Endothelial cell of umbilical vein (primary cell): ENCODE measurements at places on chromosomes 12 and 14. TPM values are rescaled to one million over a fixed set of nuclear protein-coding genes. Genes with fewer than 3 reads are reported as not detected.
A peak's percentile ranks its signal among the peaks of the same experiment; 100 is the strongest.

The ZNF605 gene
- total RNA-seq: 11.0 and 11.3 TPM in 2 replicates

The SYNE2 gene
- 42.7 and 53.7 TPM in 2 replicates for total RNA-seq

The MAP1LC3B2 gene
- total RNA-seq: 4.1 TPM in 1 of 2 replicates, not detected in the other

The CCDC38 gene
- not detected in 2 replicates for total RNA-seq

The PMCH gene
- total RNA-seq: 1.1 and 1.8 TPM in 2 replicates

The PWP1 gene
- 68.6 and 70.8 TPM in 2 replicates for total RNA-seq

The CLEC4A gene
- total RNA-seq: 0.86 and 0.95 TPM in 2 replicates

The VDR gene
- total RNA-seq: 0.48 and 0.73 TPM in 2 replicates

The PYGL gene
- 45.7 and 46.6 TPM in 2 replicates for total RNA-seq

The CLEC1B gene
- not detected in 2 replicates for total RNA-seq

- no peak for DNase-seq
Measured at GRCh38 chr14:60651796-60652673, 2.8 kb upstream of the SIX1 start.

DNA sequence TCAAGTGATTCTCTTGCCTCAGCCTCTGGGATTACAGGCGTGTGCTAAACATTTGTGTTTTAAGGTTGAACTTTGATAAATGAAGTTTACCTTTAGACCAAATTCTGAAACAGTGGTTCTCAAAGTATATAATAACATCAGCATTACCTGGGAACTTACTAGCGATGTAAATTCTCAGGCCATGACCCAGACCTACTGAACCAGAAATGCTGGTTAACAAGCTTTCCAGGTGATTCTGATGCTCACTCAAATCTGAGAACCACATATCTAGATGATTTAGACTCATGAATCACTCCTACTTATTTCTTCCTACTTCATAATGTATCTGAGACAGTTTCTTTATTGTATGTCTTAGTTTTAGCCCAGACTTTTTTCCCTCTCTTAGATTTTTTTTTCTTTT is 43.6 kb downstream of the RAD51B start:
- DNase-seq: no peak

- DNase-seq: no peak
Measured at GRCh38 chr12:132606466-132606865, 3.9 kb downstream of the LRCOL1 start.

DNA sequence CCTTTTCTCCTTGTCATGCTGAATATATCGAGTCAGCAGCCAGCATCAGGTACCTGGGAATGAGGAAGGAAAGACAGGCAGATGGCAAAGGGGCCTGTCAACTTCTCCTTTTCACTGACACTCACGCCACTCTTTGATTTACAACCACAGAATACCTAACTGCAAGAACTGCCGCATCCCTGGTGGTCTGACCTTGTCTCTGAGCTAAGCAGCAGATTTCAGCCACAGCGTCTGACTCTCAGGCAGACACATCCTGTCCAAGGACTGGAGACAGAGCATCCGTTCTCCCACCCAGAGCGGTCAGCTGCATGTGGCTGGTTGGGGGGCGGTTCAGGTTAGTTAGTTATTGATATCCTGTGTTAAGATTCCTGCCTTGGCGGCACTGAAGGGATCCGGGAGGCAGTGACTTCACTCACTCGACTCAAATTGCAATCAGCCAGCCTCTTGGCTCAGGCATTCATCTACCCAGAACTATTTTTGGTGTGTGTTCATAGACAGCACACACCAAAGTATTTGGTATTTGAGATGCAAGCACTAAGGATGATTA is 11.2 kb upstream of the MAP1LC3B2 start:
- no peak for DNase-seq

DNA sequence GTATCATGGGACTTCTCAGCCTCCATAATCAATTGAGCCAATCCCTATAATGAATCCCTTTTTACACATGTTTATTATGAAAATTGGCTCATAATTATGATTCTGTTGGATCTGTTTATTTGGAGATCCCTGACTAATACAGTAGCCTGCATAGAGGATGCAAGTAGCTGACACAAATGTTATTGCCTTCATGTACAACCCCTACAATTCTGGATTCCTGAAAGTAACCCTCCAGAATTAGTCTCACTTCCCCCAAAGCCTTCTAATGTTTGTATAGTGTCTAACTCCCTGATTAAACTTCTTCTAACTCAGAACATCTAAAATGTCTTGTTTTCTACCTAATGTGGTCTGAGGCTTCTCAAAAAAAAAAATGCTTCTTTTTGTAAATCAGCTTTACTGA is 6.6 kb upstream of the SMIM10L1 start:
- no peak for DNase-seq

GRCh38 chr12:51763743-51764142 is 84.8 kb downstream of the FIGNL2 start:
- DNase-seq: no peak

DNA sequence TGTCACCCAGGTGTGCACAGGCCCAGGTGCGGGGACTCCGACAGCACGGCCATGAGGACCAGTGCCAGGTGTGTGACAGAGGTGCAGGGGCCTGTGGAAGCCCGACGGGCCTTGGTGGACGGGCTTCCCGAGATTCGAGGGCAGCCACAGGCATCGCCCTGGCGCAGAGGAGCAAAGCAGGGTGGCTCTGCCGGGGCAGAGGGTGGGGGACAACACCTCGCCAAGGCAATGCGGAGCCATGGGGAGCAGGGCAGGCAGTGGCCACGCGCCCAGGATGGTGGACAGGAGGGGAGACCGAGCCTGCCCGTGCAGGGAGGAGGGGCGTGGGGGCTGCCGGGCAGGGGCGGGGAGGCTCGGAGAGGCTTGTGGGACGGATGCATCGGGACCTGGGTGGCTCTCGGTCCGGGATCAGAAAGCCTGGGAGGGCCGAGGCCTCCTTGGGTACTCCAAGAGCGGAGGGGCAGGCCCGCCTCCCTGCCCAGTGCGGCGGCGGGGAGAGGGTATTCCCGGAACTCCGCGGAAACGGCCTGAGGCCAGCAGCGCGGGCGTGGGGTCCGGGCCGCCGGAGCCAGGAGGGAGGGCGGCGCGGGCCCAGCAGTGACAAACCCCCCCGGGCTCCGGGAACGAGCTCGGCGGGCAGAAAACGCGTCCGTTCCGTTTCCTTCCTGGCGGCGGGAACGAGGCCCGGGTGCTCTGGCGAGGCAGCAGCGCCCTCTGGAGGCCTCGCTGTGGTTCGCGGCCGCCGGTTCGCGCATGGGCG is 1.6 kb downstream of the TMEM121 start:
- DNase-seq: peak; percentile 61

GRCh38 chr12:51378749-51379148 is 12.5 kb downstream of the GALNT6 start:
- DNase-seq: no peak

DNA sequence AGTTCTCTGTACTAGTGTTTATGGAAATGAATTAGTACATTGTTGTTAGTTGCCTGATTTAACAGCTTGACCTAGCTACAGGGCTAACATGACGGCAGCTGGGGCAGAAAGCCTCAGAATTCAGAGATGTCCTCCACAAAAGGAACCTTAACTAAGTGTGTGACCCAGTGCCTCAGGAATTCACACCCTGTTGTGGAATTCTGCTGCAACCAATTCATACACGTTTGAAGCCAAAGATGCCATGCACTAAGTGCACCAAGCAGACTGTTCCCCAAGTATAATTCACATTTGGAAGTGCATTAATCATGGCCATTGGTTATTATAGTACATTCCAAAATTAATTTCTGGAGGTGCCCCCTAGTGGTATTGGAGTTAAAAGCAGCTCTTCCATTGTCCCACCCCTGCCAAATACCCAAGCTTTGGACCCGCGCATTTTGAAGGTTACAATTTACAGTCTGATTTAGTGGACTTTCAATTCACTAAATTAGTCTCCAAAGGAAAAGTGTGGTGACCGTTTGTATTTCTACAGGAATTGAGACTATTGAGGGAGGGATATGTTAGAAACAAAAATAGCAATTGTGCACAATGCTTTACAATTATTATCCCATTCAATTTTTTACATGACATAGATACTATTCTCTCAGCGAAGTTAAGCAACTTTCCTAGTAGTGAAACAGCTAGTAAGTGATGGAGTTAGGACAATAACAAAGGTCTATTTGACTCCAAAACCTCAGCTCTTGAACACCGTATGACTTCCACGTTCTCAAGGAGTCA is 85.9 kb downstream of the PAX9 start:
- peak; percentile 14 for DNase-seq

GRCh38 chr12:118548887-118549509 is 172.6 kb downstream of the SUDS3 start:
- no peak for DNase-seq

DNA sequence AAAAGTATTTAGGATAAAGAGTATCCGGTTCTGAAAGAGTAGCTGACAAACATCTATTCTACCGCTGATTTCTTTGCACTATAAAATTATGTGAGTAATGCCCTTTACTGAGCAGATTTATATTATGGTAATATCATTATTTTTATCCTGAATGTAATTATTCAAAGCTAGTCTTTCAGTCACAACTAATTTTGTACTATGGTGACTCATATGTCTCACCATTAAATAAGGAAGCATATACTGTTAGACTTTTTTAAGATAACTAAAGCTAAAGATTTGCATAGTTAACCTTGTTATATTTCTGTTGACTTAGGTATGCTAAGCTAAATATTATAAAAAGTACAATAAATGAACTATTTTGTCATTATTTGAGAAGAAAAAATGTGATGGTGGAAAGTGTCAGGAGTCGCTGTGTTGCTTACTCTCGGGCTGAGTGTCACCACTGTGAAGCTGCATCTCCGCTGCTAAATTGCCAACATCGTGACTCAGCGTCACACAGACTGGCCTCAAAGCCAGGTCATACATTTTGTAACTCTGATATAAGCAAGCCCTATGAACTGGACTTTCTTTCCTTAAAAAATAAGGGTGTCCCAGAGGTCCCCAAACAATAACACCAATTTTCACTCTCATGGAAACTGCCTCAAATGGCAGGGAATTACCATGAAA is 69.1 kb upstream of the SSTR1 start:
- no peak for DNase-seq

DNA sequence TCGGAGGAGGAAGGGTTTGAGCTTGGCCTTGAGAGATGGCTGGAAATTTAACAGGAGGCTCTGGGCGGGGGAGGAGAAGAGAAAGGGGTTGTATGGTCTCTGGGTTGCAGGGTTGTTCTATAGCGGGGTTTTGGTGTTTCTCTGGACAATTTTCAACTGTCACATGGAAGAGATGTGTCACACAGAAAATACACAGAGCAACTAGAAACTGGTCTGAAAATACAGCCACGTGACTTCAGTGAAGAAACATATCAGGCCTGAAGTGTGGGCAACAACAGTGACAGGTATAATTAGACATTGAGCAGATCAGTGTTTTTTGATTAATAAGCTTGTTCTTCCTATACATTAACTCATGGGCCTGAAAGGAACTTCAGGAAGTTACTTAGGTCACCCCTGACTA is 205.3 kb upstream of the HMGA2 start:
- DNase-seq: no peak

DNA sequence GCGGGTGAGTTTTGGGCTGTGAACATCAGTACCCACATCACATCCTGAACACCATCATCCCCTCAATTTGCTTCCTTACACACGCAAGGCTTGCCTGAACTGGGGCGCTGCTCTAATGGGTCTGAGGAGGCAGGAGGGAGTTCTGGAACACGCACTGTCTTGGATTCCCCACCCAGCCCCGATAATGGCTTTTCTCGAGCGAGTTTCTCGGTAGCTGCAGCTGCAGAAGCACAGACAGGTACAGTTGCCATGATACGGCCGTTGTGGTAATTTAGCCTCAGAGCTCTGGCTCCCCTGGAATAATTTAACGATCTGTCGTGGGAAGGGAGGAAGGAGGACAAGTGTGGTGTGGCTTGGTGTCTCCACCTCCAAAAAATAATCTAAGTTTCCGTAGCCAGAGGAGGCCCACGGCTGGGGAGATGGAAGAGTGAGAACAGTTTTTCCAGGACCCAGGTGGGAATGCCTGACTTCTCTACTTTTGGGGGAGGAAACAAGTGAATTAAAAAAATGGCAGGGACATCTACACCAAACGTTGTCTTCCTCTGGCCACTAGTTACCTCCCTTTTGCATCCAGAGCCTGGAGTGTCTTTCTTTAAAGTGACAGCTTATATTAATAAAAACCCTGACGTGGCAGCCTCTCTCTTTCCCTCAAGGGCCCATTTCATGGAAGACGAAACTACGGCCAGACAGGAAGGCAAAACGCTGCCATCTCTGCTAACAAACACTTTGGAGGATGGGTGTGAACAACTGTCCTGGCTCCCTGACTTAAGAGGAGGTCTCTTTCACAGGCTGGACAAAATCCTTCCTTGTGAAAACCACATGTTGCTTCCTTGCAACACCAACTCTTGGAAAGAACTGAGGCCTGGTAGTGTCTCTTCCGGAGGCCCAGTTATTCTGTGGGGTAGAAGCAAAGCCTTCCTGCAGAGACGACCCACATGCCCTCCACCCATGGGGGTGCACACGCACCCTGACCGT is 84.8 kb downstream of the RBM19 start:
- DNase-seq: no peak

- DNase-seq: no peak
Measured at GRCh38 chr12:102063069-102063468, 1.3 kb upstream of the WASHC3 start.

DNA sequence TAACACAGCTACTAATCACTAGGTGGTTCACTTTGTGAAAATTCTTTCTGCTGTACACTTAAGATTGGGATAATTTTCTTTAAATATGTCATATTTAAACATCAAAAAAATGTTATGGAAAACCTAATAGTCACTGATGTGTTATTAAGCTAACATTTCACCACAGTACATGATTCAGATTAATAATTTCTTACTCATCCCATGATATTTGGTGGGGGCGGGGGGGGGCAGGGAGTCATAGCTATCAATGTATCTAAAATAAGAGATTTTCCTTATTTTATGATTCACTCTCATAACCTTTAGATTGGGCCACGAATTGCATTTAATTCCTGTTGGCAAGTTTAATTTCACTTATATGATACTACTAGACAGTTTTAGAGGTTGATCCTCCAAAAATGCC is 88.8 kb downstream of the KCNH5 start:
- no peak for DNase-seq

- peak; percentile 75 for DNase-seq
Measured at GRCh38 chr14:93112891-93113677, 2.6 kb downstream of the ITPK1 start.

- no peak for DNase-seq
Measured at GRCh38 chr14:101932673-101933072, 31.7 kb upstream of the DYNC1H1 start.

DNA sequence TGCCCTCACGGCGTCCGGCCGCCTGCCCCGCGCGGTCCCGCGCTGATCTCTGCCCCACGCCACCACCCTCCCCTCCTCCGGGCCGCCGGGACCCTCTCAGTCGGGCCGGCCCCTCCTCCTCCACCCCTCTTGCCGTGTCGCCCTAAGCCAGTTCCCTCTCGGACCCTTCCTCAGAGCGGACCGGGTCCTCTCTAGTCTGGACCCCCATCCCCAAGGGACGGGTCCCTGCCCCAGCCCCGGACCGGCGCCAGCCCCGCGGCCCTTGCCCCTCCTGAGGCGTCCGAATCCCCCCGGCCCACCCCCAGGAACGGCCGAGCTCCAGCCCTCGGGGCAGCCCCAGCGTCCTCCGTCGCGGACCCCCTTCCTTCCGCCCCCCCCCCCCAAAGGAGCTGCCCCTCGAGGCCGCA is 485 bp downstream of the PPP4R4 start:
- DNase-seq: no peak

DNA sequence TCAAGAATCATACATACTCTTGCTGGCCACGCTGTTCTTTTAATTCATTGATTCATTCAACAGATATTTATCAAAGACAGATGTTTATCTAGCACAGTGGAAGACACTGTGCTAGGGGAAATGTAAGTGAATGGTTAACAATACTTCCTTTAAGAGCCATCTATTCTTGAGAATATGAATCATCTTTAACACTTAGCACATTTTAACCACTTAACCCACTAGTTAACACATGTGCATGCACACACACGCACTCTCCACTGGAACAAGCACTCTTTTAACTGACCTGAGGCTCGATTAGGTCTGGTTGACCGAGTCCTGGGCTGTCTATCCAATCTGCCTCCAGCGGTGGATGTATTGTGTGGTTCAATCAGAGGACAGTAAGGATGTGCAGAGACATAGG is 34.6 kb downstream of the LMNTD1 start:
- no peak for DNase-seq
